ENCODE measurements at places on chromosomes 3 and 15.

DNA sequence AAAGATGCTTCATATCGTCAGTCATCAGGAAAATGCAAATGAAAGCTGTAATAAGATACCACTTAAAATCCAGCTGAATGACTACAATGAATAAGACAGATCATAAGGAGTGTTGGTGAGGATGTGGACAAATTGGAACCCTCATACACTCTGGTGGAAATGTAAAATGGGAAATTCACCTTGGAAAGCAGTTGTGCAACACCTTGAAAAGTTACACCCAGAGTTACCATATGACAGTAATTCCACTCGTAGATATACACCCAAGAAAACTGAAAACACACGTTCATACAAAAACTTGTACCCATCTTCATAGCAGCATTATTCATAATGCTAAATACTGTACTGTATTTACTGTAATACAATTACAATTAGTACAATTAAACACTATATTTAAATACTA, 2.3 kb downstream of the TTC23 start:
- DNase-seq = no peak

- DNase-seq = no peak
Measured at GRCh38 chr3:61877359-61878138, 316.2 kb downstream of the PTPRG start.

DNA sequence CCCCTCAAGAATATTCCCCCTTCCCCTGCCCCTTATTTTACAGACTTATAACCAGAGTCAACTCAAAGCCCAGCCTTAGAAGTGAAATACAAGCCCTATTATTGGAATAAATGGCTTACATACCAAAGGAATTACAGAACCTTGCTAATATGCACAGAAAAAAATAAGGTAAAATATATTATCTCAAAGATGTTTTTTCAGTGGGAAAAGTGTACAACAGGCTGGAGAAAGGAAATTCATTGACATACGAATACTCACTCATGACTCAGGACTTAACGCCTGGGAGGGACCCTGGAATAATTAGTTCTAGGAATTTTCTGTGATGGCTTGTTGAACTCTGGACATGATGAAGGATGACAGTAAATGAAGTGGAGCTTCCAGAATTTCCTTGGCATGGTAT, 27.0 kb downstream of the ARL14 start:
- no peak for DNase-seq

DNA sequence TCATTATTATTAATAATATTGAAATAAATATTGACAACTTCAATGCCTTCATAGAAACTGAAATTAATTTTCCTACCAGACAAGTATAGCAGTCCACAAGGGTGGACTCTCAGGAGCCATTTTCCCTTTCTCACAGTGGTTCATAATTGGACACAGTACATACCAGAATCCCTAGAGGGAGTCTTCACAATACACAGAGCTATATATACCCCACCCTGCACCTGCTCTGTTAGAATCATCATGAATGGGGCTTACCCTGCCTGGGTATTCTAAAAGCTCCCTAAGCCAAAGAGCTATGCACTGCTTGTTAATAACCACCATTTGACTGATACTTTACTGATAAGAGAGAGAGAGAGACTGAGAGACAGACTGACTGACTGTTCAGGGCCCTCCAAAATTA, 134.9 kb downstream of the FEZF2 start:
- no peak for DNase-seq

- DNase-seq = no peak
Measured at GRCh38 chr15:76197703-76198455, 113.4 kb downstream of the ETFA start.

GRCh38 chr3:147662705-147663104, 253.5 kb downstream of the ZIC1 start:
- DNase-seq = no peak

DNA sequence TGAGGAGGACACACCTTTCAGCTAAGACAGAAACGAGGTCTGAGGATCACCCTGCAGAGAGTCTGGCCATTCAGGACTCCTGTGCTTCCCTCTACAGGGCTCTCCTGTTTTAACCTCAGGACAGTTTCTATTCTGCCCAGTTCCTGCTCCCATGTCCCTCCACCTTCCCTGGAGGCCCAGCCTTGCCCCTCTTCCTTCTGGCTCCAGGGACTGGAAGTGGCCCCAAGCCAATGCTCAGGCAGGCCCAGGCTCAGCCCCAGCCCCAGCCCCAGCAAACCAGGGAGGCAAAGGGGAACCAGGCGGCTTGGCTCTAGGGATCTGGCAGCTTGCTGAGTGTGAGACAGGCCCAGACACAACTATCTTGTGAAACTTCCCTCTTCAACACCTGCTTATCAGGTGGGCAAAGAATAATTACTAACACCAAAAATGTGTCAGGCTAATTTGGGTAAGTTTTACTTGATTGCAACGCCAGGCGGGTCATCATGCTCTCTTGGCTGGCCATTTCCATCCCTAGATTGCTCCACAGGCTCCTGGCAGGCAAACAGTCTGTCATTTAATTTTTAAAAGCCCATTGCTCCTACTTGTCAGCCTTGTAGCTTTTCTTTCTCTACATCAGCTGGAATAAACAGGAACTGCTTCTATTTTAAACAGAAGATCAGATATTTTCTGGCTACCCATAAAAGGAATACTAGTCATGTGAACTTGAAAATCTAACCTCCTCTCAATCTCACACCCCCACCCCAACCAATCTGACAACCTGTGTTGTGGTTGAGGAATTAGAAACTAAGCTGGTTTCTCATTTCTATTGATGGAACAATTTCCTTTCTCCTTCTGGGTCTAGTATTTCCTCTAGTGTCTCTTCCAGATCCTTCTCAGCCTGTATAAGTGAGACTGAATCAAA, 33.5 kb downstream of the UPK1B start:
- DNase-seq = no peak

DNA sequence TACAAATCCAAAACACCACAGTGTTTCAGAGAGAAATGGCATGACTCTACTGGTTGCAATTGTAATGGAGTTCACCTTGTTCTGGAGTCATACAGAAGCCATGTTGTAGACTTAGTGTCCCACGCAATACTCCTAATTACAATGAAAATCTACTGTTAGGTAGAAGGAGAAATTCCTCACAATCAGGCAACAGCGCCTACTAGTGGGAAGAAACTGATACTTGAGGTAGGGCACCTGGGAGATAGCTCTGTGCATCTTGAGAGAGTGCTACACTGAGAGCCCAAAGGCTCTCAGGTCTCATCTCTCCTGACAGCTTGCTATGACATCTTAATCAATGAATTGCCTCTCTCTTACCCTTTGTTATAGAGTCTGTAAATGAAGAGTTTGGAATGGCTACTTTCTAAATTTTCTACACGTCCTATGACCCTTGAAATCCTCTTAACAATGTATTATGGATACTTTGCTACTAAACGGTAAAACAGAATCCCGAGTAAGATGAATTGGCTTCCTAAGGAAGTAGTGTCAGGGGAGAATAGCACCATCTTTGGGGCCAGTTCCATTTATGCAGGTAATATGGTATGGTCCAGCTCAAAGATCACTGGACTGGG, 422.7 kb upstream of the TPRG1 start:
- DNase-seq = peak; percentile 55

DNA sequence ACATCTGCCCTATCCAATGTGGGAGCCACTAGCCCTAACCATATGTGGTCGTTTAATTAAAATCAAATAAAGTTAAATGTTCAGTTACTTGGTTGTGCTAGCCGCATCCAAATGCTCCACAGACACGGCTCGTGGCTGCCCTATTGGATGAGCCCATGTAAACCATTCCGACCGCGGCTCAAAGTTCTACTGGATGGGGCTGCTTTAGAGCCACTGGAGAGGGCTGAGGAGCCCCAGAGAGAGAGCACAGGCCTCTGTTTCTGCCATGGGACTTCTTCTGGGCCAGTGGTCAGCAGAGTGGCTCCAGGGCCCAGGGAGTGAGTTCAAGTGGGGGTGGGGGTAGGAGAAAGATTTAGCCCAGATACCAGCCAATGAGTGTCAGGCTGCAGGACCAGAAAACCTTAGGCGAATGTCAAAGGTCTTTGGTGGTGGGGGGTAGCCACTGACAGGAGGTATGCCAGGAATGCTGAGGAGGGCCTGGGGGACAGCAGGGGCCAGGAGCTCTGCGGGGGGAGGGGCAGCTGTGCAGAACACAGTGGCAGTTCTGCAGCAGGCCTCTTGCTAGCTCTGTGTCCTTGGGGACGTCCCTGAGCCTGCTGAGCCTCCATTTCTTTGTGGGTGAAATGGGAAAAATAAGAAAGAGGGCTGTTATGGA, 30.1 kb downstream of the SPSB4 start:
- no peak for DNase-seq
